ENCODE measurements at places on chromosomes 1 and 21. TPM values are rescaled to one million over a fixed set of nuclear protein-coding genes. Genes with fewer than 3 reads are reported as not detected.

DNA sequence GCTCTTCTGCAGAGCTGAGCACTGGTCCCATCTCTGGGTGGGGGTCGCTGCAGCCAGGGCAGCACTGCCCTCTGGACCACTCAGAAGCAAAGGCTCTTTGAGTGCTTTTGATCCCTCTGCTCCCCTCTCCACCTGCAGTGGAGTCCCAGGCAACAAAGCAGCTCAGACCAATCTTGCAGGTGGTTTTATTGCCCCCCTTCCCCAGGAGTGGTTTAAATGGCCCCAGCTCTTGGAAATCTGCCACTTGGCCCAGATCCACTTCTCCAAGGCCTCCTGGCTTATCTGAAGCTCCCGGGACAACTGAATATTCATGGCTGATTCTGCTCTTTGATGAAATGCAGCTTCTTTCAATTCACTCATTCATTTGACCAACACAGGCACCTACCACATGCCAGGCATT is 2.7 kb downstream of the STUM start:
- DNase-seq, result no peak

GRCh38 chr21:36347278-36347961 is 27.4 kb downstream of the MORC3 start:
- DNase-seq, result no peak

KIF21B gene
- 127 TPM for total RNA-seq

KRTAP19-3 gene
- total RNA-seq, result not detected

TMPRSS15 gene
- not detected for total RNA-seq

AMY1B gene
- not detected for total RNA-seq

- DNase-seq, result no peak
Measured at GRCh38 chr1:214086945-214087344, 99.2 kb downstream of the PROX1 start.

GRCh38 chr1:20373286-20373685 is 82.6 kb downstream of the VWA5B1 start:
- no peak for DNase-seq

MTARC1 gene
- 19.6 TPM for total RNA-seq

DNA sequence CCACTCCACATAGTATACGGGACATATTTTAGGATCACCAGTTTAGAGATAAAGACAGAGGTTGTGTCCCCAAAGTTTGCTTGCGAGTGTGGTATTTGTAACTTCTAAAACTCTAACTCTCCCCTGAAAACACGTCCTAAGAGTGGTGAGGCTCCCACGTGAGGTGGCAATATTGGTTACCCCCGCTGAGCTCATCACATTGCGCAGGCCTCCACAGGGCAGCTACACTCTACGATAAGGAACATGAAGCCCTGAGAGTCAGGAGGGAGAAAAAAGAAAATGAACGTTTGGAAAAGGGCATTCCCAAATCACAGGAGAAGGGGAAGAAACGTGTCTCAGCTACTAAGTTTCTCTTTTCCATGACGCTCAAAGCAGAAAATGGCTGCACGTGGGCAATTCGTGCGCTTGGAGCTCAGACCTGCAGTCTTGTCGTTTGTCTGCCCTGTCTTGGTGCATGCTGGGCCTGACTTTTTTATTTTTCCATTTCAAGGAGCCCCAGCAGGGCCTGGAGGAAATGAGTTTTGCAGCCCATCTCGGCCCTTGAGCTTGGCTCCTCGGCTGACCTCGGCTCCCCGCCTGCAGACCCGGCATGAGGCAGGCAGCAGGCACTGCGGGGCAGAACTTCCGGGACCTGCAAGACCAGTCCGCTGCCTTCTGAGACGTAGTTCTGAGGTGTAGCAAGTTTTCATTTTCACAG is 25.7 kb downstream of the ERG start:
- DNase-seq, result no peak

- no peak for DNase-seq
Measured at GRCh38 chr1:57711326-57711725, 287.5 kb upstream of the DAB1 start.

DNA sequence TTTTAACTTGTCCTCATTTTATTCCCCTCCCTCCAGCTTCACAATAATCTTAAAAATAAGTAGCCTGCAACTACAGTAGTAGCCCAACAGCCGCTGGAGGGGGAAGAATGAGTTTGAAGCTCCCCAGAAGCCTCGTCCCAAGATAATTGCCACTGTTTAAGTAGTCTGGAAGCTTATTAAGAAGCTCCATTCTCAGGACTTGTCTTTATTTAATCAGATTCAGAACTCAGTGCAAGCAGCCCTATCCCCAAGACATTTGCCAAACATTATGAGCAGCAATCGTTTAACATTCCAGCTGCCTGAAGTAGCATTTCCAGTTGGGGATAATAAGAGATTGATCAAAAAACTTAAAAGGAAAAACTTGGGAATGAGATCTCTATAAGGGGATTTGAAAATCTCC is 106.0 kb downstream of the URB2 start:
- no peak for DNase-seq

DNA sequence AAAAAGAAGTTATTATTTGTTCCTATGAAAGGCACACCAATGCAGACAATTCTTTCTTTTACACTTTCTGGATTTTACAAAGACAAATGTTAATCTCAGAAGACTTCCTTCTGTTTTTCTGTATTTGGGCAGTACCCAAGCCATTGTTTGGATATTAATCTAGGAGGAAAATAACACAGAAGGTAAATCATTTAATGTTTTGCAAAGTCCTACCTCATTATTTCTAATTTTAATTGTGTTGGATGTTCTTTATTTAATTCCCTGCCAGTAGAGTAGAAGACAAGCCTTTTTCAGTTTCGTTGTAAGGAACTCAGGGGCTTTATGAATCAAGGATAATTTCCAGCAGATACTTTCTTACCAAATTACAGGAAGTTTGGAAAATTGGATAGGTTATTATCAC is 118.3 kb downstream of the VPS13D start:
- no peak for DNase-seq

GRCh38 chr1:25893116-25893515 is 13.1 kb downstream of the STMN1 start:
- DNase-seq, result no peak

GRCh38 chr1:115164940-115165705 is 75.8 kb upstream of the TSPAN2 start:
- DNase-seq, result no peak

ATG4C gene
- 34.2 TPM for total RNA-seq

DNA sequence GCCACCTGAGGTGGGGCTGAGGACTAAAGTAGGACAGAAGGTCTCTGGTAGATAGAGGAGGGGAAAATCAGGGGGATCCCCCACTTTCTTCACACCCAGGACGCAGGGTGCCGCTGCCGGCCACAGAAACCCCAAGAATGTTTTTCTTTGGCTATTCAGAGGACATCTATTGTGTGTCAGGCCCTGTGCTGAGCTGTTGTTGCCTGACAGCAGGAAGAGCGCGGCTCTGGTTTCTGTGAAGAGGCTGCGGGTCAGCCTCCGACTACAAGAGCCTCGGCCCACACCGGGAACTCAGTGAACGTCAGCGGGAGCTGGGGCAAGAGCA is 407 bp upstream of the PIGV start:
- DNase-seq, result no peak

OR10J1 gene
- total RNA-seq, result not detected

- DNase-seq, result no peak
Measured at GRCh38 chr1:203888807-203889251, 27.4 kb downstream of the SNRPE start.

BMP8A gene
- 0.41 TPM for total RNA-seq

SAMD13 gene
- total RNA-seq, result 5.3 TPM

EVA1B gene
- total RNA-seq, result 3.7 TPM

GRCh38 chr1:241637604-241638003 is 2.6 kb downstream of the CHML start:
- DNase-seq, result no peak

IQGAP3 gene
- 1.2 TPM for total RNA-seq

DNA sequence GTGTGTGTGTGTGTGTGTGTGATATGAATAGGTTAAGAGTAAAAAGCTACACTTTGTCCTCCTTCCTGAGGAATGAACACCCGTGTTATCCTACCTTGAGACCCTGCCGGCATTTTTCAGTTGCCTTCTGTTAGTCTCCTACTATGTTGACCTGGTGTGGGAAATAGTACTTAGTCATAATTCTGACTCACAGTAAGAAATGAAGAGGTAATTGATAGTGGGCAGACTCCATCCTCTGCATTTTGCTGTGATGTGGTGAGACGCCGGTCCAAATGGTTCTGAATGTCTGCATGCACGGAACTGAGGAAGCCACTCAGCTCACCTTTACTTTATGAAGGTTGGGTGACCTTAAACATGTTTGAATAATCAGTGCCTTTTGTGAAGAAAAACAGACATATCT is 12.6 kb downstream of the CD101 start:
- DNase-seq, result no peak

DNA sequence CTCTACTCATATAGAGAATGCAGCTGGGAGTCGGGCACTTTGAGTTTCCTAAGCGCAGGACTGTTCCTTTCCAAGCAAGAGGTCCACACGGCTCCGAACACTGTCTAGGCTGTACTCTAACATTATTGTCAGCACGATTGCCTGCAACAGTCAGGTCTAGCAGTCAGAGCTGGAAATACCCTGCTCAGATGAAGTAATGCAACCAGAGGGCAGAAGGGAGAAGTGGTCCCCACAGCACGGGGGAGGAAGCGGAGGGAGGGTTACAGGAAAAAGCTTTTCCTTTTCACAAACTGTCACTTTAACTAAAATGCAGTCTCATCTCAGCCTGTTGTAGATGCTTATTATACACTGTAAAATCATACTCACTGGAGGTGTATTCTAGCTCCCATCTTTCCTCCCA is 98.9 kb upstream of the SLC44A3 start:
- no peak for DNase-seq

MMEL1 gene
- total RNA-seq, result 7.3 TPM

NCF2 gene
- total RNA-seq, result 4.9 TPM

DNA sequence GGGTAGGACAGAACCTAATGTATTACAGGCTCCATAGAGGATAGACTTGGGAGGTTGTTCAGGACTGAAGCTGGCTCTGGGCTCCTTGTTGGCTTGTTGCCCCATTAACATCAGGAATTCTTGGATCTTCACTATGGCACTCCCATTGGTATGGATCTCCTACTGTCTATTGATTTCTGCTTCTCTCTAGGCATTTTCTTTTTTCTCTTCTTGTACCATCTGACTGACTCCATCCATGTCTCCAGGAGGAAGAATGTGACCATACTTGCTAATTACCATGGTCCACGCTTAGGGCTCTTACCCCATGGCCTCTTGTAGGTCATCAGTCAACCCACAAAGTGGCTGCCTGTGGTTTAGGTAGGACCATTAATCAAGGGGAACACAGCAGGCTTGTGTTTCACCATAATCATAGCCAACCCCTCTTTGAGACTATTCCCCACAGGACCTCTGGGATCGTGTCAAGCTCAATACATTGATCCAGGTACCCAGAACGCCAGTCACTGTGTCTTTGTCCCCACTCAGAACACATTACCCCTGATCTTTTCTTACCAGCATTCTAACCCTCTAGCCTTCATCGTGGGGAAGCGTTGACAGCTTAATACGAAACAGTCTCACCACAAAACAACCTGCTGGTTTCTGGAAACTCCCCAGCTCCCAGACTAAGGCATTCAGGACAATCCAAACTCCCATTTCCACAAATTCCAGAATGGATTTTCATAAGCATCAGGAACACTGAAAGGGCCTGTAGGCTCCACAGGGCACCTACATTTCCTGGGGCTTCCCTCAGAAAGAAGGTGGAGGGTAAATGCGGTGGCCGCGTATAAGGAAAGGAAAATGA is 97.1 kb downstream of the ETS2 start:
- no peak for DNase-seq
